ENCODE measurements at places on chromosomes 11 and 22.
A peak's percentile ranks its signal among the peaks of the same experiment; 100 is the strongest.

GRCh38 chr11:22491555-22492225 is 133.9 kb downstream of the FANCF start:
- DNase-seq = no peak

- no peak for DNase-seq
Measured at GRCh38 chr11:1912289-1912878, 7.1 kb upstream of the TNNT3 start.

GRCh38 chr22:35442471-35442870 is 42.5 kb downstream of the MCM5 start:
- no peak for DNase-seq

DNA sequence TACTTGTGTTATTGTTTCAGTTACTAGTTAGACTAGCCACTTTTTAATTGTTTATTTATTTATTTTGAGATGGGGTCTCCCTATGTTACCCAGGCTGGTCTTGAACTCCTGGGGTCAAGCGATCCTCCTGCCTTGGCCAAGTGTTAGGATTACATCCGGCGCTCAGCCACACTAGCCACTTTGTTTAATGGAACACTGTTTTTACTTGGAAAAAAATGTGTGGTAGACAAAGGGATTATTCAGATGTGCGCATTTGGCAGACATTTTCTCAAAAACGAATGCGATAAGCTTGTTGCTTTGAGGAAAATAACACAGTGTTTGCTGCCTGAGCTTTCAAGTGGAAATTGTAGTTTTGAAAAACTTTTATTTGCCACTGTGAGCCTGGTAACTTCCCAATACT is 51.0 kb downstream of the CTNND1 start:
- no peak for DNase-seq

- no peak for DNase-seq
Measured at GRCh38 chr22:48431536-48432315, 1395.9 kb downstream of the BRD1 start.

DNA sequence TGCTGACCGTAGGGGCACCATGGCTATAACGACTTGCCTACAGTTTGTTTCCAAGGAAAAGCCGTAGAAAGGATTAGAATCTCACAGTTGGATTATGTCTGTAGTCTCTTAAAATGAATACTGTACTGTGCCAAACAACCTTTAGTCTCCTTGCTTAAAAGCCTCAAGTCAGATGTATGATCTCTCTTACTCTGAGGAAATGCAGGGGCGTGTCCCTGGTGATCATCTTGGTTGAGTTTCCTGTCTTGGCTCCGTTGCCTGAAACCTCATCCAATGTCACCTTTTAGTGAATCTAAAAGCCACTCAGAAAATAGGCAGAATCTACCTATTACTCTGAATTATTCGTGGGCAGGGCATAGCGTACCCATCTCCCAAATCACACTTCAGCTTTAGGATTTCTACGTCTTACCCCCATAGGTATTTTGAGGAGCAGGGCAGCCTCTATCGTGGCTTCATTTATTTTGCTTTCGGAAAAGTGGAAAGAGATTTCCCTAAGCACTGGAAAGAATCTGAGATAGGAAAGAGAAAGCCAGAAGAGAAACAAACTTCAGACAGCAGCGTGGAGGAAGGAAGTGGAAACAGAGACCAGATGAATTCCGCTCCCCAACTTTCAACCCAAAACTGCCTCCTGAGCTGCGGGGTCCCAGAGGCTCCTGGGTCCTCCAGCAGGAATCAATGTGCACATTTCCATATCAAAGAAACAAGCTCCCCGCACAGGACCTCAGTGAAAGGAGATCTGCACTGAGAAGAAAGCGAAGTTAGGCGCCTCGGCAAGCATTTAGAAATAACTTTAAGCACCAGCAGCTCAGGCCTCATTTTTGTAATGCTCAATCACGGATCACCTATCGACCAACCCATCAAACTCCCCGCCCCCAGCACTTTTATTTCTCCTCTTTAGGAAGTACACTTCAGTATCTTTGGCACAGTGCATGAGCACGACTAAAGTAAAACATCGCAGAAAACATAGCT is 245.8 kb downstream of the ETS1 start:
- DNase-seq = peak; percentile 39

DNA sequence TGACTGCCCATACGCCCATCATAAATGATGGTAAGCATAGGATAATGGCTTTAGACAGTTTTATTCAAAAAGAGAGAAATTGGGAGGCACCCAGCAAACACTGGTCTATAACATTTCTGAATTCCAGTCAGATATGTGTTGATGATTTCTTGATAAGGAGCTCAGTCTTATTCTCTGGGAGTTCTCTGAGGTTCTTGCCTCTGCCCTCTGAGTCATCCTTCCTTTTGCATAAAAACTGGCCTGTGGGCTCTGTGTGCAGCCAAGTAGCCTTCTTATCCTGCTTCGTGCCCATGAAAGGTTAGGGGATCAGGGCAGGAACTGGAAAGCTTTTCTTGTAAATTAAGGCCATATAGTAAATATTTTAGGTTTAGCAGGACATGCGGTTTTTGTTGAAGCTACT is 48.9 kb downstream of the FAR1 start:
- no peak for DNase-seq

Data from activated CD4-positive, alpha-beta T cell treated with anti-CD3 and anti-CD28 coated beads, Interleukin-2, amount 50 U/mL, for 4 hours (primary cell).